ENCODE measurements at places on chromosomes 3 and 15.

GRCh38 chr3:2023959-2024358, 74.7 kb upstream of the CNTN4 start:
- peak; percentile 23 for DNase-seq

DNA sequence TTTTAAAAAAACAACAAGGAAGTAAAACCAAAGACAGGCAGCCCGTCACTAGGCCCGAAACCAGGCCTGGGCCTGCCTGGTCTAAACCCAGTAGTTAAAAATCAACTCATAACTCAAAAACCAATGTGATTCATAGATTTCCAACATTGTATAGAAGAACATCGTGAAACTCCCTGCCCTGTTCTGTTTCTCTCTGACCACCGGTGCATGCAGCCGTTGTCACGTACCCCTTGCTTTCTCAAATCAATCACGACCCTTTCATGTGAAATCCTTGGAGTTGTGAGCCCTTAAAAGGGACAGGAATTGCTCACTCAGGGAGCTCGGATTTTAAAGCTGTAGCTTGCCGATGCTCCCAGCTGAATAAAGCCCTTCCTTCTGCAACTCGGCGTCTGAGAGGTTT, 89.5 kb downstream of the DCLK3 start:
- no peak for DNase-seq

GRCh38 chr3:174355505-174355904, 503.6 kb upstream of the NAALADL2 start:
- DNase-seq: peak; percentile 42

DNA sequence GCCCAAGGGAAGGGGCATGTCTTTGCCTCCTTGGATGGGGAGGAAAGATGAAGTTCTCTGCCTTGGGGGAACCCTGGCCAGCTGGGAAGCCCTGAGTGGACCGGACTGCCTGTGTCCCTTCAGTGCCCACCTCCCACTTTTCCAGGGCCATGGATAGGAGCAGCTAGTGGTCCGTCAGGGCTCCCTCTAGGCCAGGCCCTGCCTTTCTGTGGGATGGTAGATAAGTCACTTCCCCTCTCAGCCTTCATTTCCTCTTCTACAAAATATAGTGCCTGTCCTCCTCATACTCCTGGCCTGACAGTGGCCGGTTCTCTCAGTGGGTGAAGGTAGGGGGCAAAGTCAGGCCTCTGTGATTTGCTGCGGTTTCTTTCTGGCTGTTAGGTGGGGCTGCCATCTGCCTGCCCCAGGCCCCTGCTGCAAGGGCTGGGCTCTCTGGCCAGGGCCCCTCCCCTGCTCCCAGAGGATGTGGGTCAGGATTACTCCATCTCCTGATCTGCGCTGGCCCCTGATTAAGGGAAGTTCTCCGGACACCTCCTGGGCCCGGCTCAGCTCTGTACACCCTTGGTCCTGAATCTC, 1.4 kb downstream of the PLEKHO2 start:
- peak; percentile 88 for DNase-seq

DNA sequence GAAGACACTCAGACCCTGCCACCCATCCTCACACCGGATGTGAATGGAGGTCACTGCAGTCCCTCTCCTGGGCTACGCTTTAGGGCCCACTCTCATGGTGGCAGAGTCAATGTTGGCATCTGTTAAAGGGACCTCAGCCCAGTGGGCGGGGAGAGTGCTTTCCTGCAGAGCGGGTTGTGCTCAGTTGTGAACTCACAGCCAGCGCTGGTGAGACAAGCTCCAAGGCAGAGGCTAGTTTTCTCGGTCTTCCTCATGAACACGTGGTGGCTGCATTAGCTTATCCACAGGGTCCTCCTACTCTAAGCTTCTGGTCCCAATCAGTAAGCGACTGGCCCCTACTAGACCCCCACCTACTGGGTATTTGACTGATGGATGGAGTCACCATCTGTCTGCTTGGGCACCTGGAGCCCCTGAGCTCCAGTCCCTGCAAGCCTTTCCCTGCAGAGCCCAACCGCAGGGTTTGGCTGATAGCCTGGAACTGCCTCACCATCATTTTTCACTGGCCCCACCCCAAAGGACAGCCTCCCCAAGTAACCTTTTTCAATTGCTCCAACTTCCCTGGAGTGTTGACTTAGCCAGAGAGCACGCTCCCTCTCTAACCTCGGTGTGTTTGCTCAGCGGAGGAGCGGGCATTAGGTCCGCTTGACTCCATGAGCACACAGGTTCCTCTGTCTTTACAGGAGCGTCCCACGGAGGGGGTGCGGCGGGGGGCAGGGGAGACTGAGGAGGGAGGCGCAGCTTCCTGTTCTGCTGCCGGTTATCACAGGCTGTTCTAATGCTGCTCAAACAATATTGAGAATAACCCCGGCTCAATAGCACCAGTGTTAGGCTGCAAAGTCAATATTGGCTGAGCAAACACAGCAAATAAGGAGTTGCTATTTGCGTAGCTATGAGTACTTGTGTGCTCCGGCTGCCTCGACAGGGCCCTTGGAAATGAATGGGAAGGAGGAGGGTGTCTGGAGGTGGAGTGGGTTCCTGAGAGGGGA, 141.7 kb downstream of the RPLP1 start:
- DNase-seq: peak; percentile 70

DNA sequence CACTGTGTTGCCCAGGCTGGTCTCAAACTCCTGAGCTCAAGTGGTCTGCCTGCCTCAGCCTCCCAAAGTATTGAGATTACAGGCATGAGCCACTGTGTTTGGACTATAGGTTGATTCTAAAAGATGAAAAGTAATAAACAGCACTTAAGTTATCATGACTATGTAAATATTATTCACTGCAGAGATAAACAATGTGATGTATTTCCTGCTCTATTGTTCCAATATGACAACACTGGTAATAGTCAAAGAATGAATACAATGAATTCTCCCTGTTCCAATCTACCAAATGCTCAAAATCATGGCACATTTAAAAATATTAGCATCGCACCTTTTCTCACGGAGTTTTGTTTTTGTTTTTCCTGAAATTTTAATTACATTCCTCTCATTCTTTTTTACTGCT, 36.8 kb upstream of the TBL1XR1 start:
- DNase-seq: no peak

All from hematopoietic multipotent progenitor cell treated with erythropoietin and hydrocortisone succinate and interleukin-3 and kit ligand, for 4 days (in vitro differentiated cells).